ENCODE measurements at places on chromosomes 5 and 9. TPM values are rescaled to one million over a fixed set of nuclear protein-coding genes. Genes with fewer than 3 reads are reported as not detected.

GRCh38 chr5:28505121-28505520 is 1466.7 kb upstream of the CDH9 start:
- no peak for DNase-seq

GRCh38 chr5:160930406-160930805 is 78.4 kb upstream of the ATP10B start:
- DNase-seq, result no peak

- no peak for DNase-seq
Observed at GRCh38 chr9:105702207-105702606, 7.9 kb downstream of the TMEM38B start.

- no peak for DNase-seq
Observed at GRCh38 chr9:36934478-36935065, 99.5 kb downstream of the PAX5 start.

DNA sequence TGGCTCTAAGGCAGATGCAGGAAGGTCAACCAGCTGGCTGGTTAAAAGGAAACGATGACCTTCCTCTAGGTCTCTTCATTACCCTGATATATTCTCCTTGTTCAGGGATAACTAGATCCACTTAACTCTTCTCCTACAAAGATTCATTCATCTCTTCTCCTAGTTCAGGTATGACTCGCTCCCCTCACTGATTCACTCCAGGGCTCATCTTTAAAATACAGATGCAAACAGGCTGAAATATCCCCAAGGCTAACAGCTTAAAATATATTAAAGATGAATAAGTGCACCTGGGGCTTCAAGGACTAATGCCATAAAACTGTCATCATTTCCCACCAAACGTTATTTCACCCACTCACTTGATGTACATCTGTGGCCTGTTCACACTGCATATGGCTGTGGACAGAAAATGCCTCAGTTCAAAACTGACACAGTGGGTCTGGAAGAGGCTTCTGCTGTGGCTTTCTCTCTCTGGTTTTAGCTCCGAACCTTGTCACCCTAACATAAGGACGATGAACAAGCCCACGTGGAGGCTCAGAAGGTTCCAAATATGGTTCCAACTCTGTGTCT is 366.9 kb downstream of the DEPDC1B start:
- no peak for DNase-seq

DNA sequence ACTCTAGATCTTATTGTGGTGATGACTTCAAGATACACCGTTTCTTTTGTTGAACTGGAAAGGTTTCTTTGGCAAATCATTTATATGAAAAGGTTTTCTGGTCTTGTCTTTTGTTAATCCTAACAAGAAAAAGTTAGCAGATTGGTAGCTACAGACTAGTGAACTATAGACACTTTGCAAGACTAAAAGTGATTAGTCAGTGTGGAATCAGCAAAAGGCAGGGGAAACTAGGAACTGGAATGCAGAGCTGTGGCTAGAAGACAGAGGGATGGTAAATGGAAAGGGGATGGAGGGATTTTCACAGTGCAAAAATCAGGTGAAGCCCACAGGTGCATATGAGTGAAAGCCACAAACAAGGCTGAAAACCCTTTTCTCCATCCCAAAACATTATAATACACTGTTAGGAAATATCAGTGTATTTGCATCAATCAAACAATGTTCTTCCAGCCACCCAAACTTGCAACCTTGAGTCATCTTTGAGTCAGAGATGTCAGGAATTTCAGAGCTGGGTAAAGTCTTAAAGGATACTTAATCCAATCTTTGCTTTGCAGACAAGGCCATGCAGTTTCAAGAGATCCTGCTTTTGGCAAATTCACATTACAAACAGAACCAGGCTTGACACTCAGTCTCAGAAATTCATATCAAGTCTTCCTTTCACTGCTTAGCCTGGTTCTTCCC is 52.7 kb downstream of the PLK2 start:
- no peak for DNase-seq

GRCh38 chr5:95669540-95669939 is 13.3 kb downstream of the SPATA9 start:
- DNase-seq, result peak; percentile 29

- no peak for DNase-seq
Observed at GRCh38 chr9:28105001-28105400, 531.7 kb upstream of the C9orf72 start.

GRCh38 chr5:119453040-119453373 is 710 bp downstream of the HSD17B4 start:
- DNase-seq, result peak; percentile 22

DNA sequence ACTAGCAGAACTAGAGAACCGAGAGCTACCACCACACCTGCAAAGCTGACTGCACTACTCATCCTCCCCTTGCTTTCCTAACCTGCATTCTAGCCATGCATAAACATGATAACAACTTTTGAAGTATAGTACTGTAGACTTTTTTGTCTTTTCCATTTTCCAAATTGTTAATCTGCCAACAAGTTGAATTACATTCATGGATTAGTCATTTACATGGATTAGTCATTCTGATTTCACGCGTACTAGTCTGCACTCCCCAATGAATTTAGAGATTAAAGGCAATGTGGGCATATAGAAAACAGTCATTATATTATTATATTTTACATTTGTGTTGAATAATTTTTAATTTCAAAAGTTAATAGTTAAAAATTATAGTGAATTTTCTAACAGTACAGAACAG is 81.4 kb downstream of the EDIL3 start:
- DNase-seq, result no peak

DNA sequence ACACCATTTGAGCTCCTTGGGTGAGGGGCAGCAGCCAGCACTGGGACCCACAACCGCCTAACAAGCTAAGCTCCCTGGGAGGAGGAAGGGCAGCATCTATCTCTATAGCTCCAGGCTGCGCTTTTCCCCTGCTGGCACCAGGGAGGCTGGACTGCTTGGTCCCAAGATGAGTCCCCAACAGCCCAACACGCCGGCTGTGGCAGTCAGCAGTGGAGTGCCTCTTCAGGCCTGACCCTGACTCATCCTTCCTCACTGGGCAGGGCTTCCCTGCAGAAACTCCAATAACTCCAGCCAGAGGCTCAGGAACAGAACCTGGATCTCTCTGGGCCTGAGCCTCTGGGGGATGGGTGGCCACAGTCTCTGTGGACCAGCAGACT is 113.7 kb upstream of the ADAMTS16 start:
- no peak for DNase-seq

- DNase-seq, result no peak
Observed at GRCh38 chr5:44935262-44935661, 126.5 kb downstream of the MRPS30 start.

- DNase-seq, result no peak
Observed at GRCh38 chr5:154118385-154118784, 72.1 kb upstream of the GALNT10 start.

DNA sequence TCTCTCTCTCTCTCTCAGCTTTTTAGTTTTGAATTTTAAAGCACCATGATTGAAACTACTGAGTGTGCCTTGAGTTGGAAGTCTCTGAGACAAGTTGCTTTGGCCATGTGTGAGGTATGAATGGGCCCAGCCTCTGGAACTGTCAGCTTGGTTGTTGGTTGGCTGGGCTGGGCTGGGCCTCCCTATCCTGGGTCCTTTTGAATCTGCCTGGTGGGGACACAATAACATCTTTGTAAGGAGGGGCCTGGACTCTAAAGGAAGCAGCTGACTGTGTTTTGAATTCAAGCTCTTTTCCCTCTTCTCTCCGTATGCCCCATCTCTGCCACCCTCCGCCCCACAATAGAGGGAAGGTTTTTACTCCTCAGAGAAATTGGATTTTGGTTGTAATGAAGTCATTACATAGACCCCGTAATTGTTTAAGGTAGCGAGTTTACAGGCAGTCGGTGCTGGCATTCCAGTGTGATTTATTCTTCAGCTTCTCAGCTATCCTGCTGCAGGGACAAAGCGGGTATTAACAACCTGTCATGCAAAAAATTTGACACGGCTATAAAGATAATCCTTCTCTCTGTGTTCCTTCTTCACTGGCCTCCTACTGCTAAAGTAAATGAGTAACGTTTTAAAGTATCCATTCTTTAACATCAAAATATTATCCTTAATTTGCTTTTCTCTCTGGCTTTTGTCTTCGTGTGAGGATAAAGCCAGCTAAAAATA is 105.4 kb downstream of the DAPK1 start:
- DNase-seq, result no peak

- no peak for DNase-seq
Observed at GRCh38 chr5:11050596-11051304, 289.7 kb upstream of the DAP start.

DNA sequence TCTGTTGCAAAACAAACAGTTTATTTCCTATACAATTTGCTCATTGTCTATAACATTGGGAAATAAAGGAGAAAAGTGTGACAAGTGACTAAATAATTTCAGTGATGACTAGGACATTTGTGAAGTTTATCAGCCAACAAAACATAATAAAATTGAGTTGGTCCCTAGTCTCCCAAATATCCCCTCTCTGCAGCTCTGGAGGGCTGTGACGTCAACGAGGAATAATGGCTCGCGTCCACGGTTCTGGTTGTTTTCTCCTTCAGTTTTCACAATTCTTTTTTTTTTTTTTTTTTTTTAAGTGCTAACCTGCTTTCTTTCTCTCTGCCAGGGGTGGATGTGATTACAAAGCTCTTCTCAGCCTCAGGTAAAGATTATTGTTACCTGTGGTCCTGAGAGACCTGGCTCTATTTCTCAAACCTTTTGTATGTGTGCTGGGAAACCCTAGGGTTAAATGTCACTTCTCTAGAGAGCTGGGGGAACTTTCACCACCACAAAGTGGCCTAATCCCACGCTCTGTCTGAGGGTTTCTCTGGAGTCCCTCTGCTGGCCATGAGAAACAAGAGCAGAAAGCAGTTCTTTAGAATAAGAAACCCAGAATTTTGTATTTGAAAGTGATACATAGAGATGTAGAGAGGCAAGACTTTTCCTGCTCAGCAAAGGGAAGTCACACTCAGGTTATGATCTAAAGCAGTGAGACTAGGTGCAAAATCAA is 36.2 kb upstream of the ANKRD55 start:
- DNase-seq, result peak; percentile 32

- peak; percentile 19 for DNase-seq
Observed at GRCh38 chr5:33441241-33442177, 744 bp downstream of the TARS1 start.

GRCh38 chr5:59592101-59592500 is 301.4 kb downstream of the PDE4D start:
- no peak for DNase-seq

- no peak for DNase-seq
Observed at GRCh38 chr5:43592363-43592762, 10.6 kb upstream of the NNT start.

GRCh38 chr9:130036099-130036498 is 6.9 kb downstream of the FNBP1 start:
- no peak for DNase-seq

DNA sequence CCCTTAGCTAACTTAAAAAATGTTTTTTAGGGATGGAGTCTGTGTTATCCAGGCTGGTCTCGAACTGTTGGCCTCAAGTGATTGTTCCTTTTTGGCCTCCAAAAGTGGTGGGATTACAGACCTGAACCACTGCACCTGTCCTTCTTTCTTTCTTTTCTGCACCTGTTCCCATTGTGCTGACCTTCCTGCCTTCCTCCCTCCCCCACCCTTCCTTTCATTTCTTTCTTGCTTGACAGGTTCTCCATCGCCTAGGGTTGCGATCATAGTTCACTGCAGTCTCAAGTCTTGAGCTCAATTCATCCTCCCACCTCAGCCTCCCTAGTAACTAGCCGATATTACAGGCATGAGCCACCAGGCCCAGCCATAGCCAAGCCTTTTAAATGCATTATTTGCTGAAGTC is 20.6 kb downstream of the JMY start:
- DNase-seq, result no peak

DNA sequence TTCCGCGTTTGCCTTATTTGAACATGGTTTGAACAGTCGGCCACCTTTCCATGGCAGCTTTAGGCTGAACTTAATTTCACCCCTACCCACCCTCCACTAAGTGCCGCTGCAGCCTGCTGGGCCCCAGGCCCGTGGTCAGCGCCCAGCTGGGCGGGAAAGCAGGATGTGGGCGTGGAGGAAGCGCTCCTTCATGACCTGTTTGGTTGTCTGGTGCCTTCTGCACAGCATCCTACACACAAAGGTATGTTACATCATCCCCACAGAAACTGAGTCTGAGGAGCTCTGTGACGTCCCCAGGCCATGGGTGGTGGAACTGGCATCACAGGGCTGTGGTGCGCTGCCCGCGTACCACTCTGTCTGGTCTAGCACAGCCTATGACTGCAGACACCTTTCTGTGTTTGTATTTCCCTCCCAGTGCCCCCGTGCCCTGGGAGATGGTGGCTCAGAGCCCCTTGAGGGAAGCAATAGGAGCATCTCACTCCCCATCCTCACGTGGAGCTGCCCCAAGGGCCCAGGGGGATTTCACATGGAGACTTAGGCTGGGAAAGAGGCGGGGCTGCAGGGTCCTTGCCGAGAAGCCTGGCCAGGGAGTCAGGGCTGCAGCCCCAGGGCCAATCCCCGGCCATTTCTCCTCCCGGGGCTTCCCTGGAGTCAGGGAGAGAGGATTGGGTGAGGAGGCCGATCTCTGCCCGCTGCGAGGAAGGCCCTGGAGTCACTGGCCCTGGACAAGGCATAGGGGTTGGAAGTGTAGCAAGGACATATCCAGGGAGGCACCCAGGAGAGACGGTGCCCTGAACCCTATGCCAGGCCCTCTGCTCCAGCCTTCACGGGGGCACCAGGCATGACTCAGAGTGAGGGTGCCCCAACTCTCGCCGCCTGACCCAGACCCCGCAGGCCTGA is 37.5 kb upstream of the SUSD3 start:
- no peak for DNase-seq

DNA sequence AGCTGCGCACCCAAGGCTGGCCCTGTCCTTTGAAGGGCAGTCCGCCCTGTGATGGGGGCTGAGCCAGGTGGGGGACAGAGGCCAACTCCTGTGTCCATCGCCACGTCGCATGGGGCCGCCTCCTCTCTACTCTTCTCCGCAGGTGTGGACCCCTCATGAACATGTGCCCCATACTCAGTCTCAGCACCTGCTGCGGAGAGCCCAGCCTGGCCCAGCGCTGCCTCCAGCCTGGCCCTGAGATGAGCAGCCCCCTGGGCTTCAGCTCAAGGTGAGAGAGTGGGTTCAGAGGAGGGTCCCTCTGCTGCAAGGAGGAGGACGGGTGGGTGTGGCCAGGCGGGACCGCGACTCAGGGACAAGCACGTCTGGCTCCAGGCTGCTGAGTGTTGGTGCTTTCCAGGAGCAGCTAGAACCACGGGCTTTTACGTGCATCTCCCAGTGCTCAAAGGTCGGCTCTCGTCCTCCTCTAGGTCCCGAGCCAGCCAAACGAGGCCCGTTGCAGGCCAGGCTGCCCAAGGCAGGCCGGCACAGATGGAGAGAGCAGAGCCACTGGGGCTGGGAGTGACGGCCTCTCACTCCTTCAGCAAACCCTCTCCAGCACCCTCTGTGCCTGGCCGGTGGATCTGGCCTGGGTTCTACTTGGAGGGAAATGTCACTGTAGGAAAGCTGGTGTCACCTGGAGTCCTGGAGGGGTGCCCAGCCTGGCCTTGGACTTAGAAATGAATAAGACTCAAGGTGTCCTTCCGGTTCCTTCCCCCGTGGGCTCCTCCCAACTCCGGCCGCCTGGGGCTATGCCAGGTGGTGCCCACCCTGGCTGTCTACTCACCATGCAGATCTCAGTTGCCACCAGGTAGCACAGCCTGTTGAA is 48.9 kb upstream of the RNF130 start:
- DNase-seq, result peak; percentile 57

Gene MRPS27
- 25.4 TPM for total RNA-seq

Gene IFNB1
- not detected for total RNA-seq

Gene OGN
- total RNA-seq, result 2.6 TPM

Gene DNAJA1
- total RNA-seq, result 33.5 TPM

Gene DNM1
- total RNA-seq, result 13.0 TPM

Gene PDE8B
- 15.8 TPM for total RNA-seq

Gene SHISAL2B
- 0.99 TPM for total RNA-seq
